Posterior vena cava (tissue), 2 donors: ENCODE measurements at places on chromosomes 3 and 15.

DNA sequence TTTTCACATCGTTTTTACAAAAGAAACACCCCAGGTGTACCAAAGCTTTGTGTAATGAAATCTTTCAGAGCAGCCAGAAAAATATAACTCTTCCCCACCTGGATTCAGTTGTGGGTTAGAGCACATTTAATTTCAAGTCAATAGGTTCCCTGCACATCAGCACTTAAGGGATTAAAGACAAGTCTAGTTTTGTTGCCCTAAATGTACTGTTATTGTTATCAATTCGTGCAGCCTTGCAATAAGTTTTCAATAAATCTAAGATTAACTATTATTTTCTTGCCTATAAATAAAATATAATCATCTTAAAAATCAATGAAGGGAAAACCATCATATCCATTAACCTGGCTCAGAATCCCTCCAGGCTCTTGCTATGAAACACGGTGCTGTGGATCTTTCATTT, 172.5 kb upstream of the CDIN1 start:
- no peak for DNase-seq

DNA sequence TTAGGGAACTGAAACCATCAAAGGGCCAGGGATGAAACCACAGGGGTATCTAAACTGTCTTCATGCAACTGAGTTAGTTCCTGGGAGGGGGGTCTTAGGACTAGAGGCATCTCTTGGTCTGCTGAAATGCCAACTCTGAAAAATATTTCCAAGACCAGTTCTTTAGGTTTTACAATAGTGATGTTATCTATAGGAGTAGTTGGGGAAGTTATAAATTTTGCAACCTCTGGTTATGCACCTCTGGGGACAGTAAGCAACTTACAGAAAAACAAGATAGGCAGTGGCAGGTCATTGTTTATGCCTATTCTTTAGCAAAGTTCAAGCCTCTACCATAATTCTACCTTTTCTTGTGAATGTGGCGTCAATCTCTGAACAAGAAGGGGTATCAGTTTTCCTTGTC, 60.5 kb upstream of the MINAR1 start:
- no peak for DNase-seq

GRCh38 chr15:58551764-58552504, 120.1 kb downstream of the LIPC start:
- no peak for DNase-seq

DNA sequence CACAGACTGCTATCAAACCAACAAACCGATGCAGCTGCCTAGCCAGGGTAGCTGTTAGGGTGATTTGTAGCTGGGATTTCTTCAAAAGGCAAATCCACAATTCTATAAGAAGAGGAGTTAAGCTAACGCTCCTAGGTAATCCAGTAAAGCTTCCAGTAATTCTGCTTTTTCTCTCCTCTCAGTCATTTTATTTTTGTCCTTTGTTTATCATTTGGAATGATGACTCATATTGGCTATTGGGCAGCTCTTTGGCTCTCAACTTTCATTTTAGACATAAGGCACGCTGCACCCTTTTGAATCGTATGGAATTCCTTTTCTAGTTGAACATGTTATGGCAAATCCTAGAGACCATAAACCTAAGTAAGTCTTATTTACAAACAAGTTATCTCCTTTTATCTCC, 53.2 kb upstream of the PPARG start:
- DNase-seq, result no peak

- DNase-seq, result no peak
Measured at GRCh38 chr3:177141899-177142646, 55.2 kb downstream of the TBL1XR1 start.
